HTR-8/SVneo (cell line): ENCODE measurements at places on chromosomes 13 and 19.

DNA sequence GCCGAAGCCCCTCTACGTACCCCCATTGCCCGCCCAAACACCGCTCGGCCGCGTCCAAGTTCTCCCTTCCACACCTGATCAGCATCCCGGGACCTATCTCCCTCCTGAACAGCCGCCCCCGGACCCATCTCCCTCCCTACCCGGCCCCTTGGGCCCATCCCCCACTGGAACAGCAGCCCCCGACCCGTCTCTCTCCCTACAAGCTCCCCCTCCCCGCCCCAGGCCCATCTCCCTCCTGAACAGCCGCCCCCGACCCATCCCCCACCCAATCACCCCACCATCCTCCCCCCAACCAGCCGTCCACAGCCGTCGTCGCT is 610 bp downstream of the ZSCAN1 start:
- DNase-seq = no peak

GRCh38 chr13:100675661-100676129 is 1.1 kb upstream of the TMTC4 start:
- DNase-seq = no peak

DNA sequence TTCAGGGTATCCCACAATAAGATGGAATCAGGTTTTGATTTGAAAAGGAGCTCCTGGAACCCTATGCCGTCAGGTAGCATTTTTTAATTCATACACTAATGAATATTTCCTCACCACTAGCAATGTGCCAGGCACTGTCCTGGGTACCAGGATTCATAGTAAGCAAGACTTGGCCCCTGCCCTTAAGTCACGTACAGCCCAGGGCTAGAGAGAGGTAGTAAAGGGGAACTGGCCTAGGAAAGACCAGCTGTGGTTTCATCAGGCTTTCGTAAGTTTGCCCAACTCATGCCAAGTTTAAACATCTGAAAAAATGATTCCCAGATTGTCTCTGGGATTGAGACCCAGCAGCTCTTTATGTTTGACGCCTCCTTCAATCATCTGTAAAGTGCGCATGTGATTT is 45.9 kb upstream of the AMER2 start:
- no peak for DNase-seq

GRCh38 chr19:13969897-13970296 is 17.6 kb downstream of the DCAF15 start:
- no peak for DNase-seq

GRCh38 chr13:102089177-102089576 is 312.7 kb downstream of the FGF14 start:
- no peak for DNase-seq

- peak; percentile 26 for DNase-seq
Measured at GRCh38 chr19:12052091-12052496, 667 bp downstream of the ZNF878 start.
